ENCODE measurements at places on chromosomes 11 and 22. TPM values are rescaled to one million over a fixed set of nuclear protein-coding genes. Genes with fewer than 3 reads are reported as not detected.

The SMC1B gene
- polyA plus RNA-seq, result 0.10 TPM

DNA sequence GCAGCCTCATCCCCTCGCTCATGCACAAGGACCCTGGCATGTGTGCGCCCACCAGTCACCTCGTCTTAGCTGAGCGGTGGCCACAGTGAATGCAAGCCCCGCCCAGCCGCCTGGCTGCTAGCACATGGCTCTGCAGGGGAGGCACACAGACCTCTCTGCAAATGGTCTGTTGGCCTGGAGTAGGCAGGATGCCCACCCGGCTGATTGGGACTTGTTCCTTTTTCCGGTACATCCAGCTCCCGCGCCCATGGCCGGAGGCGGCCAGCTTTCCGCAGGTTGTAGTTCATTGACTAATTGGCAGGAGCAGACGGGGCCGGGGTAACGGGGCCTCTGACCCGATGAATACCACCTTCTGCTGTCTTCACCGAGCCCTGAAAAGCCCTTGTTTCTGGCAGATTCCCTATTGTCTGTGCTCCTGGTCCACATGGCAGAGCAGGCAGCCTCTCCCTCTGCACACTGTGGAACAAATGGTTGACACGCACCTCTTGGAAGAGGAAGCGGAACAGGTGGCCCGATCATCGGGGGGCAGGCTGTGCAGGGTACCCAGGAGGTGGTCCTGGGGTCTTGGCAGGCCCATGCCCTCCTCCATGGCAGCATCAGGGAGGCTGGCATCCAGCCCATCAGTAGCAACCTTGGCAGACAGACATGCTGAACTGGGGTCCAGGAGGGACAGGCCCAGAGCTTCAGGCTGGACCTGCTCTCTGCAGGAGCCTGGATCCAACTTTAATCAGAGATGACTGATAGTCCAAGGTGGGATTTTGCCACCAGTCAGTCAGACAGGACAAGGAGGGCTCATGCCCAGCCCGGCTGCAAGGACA, 1512.0 kb downstream of the BRD1 start:
- H3K27ac ChIP-seq, result no peak overlapping the region
- no peaks in the 10 kb centered on the region for H3K36me3 ChIP-seq
- no peak overlapping the region for H3K4me3 ChIP-seq
- no peaks in the 10 kb centered on the region for H3K27me3 ChIP-seq
- no peaks in the 10 kb centered on the region for H3K4me1 ChIP-seq

DNA sequence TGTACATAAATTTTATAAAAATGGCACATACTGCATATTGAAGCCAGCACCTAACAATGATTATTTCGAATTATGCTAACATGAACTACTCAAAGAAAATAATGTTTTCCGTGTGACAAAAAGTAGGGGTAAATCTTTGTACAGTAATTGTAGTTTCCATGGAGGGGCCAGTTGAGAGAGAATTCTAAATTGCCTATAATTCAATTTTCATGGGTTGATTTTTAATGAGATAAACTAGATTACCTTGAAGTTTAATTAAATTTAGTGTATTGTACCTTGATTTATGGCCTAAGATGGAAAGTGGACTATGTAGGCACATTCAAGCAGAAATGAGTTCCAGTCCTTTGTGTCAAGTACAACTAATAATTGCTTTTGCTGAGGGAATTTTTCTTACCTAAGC, 5.0 kb downstream of the APLP2 start:
- H3K4me1 ChIP-seq, result peaks cover 16% of the 10 kb centered on the region
- no peak overlapping the region for H3K27ac ChIP-seq
- no peaks in the 10 kb centered on the region for H3K36me3 ChIP-seq
- no peaks in the 10 kb centered on the region for H3K27me3 ChIP-seq

DNA sequence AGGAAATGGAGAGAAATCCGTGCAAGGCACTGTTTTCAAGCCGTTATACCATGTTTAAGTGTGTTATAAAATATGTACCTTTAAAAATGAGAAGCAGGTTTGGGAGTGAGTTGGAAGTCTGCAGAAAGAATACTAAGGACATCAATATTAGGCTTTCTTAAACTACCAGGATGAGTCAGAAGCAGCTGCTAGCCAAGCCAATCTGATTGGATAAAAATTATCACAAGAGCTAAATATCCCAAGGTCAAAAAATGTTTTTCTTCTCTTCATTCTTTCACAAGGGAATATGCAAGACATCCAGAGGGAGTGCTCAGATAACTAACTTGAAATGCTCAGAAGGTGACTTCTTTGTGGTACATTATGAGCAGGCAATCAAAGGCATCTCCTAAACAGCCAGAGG, 19.3 kb upstream of the CKAP5 start:
- no peak for DNase-seq
- H3K4me1 ChIP-seq, result no peaks in the 10 kb centered on the region
- H3K27me3 ChIP-seq, result no peaks in the 10 kb centered on the region

The SIAE gene
- 18.6 TPM for polyA plus RNA-seq

DNA sequence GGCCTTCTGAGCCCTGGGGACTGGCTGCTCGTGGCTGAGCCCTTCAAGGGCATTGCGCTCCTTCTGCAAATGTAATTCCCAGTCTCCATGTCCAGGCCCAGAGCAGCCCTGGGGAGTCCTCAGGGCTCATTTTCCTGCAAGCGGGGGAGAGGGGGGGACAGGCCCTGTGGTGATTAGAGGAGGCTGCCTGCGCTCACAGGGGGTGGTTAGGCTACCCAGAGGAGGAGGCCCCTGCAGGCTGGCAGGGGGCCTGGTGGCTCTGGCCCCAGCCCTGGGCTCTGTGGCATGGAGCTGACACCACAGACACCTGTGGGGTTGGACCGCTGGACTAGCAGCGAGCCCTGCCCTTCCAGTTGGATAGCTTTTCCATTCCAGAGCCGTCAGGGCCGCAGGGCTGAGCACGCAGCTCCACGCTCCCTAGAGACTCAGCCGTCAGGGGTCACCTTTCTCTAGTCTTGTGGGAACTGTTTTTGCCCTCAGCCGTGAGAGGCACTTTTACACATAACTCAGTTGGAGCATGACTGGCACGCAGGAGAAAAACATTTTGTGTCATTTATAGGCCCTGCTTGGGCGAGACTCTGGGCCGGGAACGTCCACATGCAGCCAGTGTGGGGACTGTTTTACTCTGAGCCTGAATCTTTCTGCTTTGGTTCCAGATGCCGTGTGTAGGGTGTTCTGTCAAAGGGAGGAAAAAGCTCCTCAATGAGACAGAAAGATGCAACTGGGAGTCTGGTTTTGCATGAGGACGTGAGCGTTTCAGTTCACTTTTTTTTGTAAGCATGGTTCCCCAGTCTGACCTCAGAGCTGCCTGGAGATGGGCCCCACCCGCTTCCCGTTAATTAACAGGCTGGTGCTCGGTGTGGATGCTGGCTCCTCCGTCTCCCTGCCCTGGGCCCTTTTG, 58.1 kb downstream of the LRP5 start:
- DNase-seq, result no peak
- peaks cover 53% of the 10 kb centered on the region for H3K4me1 ChIP-seq
- H3K27ac ChIP-seq, result peak overlapping the region; percentile 80
- H3K36me3 ChIP-seq, result no peaks in the 10 kb centered on the region

DNA sequence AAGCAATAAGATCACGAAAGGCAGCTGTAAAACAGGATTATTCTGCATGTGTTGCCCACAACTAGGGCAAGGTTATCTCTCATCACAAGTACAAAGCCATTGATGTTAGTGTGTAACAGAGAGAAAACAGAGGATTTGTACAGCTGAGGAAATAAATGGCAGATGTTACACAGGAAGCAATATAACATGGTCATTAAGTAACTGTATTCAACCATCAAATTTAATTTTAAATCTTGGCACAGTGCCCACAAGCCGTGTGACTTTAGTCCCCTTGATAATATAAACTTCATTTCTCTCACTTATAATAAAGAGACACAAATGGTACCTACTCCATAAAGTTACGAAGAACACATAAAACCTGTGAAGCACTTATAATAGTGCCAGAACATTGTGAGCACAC, 17.3 kb downstream of the OR51E2 start:
- no peak for DNase-seq
- no peaks in the 10 kb centered on the region for H3K36me3 ChIP-seq
- H3K4me1 ChIP-seq, result no peaks in the 10 kb centered on the region
- no peak overlapping the region for H3K4me3 ChIP-seq

DNA sequence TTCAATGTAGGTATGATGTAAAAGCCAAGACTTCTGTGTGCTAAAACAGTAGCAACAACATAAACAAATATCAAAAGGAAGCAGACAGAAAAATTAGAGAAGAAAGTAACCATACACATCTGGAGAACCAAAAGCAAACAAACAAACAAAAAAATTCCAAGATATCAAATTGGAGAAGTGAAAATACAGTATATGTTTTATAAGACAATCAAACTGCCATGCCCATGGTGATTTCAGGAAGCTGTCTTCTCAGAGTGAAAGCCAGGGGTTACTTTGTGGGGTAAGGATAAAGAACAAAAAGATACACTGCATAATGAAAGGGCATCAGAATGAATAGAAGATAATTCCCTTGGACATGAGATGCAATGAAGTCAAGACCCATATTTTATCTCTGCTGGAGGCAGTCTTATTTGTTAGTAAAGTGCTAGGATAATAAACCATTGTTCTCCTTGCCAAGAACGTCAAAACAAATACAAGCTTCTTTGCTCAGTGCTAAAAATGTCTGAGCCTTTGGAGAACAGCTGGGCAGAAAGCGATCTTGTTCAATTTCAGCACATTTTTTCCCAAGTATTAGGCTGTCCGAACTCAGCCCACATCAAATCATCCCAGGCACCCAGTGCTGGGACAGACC, 38.1 kb upstream of the LDLRAD3 start:
- H3K36me3 ChIP-seq, result no peaks in the 10 kb centered on the region
- no peak overlapping the region for H3K4me3 ChIP-seq
- H3K4me1 ChIP-seq, result peaks cover 11% of the 10 kb centered on the region
- no peaks in the 10 kb centered on the region for H3K27me3 ChIP-seq
- no peak overlapping the region for H3K27ac ChIP-seq

The KCNK4 gene
- polyA plus RNA-seq, result not detected

DNA sequence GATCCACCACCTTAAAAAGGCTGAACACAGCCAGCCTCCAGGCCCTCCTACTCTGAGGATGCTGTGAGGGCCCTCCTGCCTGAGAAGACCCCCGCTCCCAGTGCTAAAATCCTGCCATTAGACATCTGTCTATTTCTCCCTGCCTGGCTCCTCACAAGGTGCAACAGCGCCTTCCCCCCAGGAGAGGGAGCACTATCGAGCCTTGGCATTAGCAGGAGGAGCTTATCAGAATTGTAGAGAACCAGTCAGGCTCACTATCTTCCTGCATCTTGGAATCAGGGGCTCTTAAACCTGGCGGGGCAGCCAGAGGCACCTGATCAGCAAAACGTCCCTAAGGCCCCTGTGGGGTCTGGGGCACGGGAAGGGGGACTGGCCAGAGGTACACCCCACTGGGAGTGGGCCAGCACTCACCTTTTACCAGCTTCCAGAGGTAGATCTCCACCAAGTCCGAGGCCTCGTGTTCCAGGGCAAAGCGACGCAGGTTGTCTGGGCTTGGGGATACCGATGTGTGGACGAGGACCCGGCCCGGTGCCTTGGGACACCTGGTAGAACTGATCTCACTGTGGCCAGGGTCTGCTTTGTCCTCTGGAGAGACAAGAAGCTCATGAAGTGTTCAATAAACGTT, 28.7 kb downstream of the CHRDL2 start:
- H3K27me3 ChIP-seq, result no peaks in the 10 kb centered on the region
- no peaks in the 10 kb centered on the region for H3K4me1 ChIP-seq
- no peak overlapping the region for H3K4me3 ChIP-seq
- DNase-seq, result peak; percentile 78
- no peaks in the 10 kb centered on the region for H3K36me3 ChIP-seq

- no peak overlapping the region for H3K4me3 ChIP-seq
- DNase-seq, result no peak
- no peak overlapping the region for H3K27ac ChIP-seq
- H3K4me1 ChIP-seq, result no peaks in the 10 kb centered on the region
- H3K36me3 ChIP-seq, result no peaks in the 10 kb centered on the region
Observed at GRCh38 chr11:32034680-32035079, 56.2 kb upstream of the RCN1 start.

The BATF2 gene
- 2.6 TPM for polyA plus RNA-seq

GRCh38 chr11:28566339-28567089, 458.3 kb downstream of the METTL15 start:
- no peaks in the 10 kb centered on the region for H3K27me3 ChIP-seq
- peak overlapping the region; percentile 66 for H3K27ac ChIP-seq
- H3K4me3 ChIP-seq, result no peak overlapping the region
- DNase-seq, result peak; percentile 91

The PTPRCAP gene
- 1.0 TPM for polyA plus RNA-seq

DNA sequence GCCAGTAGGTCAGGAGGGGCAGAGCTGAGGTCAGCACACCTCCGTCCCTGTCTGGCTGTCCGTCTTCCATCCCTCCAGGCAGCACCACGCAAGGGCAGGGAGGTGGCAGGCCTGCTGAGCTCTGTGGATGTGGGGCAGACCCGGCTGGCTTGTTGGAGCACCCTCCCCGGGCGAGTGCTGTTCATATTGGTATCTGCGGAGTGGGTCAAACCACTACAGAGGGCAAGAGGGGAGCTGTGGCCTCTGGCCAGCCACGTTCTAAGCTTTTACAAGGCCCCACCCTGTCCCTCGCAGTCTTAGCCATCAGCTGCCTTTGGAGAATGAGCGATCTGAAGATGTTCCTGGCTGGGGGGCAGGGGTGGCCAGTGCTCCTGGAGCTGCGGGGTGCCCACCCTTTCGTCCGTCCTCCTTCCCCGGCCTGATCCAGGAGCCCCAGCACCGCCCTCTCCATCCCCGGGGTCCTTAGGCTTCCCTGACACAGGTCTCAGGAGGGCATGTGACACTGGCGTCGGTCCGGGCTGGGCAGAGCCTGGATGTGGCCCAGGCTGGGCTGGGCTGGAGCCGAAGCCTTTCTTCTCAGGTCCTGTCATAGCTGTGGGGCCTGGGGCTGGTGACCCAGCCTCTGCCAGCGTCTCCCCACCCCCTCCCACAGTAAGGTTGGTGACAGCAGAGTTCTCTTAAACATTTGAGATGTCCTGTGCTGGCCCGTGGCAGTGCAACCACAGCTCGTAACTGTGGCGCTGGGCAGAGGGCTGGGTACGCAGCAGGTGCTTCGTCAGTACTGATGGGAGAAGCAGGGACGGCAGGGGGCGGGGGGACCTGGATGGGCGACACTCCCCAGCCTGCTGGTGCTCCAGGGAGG, 31.7 kb upstream of the GRAMD4 start:
- H3K4me1 ChIP-seq, result peaks cover 4% of the 10 kb centered on the region
- H3K27ac ChIP-seq, result no peak overlapping the region
- H3K36me3 ChIP-seq, result no peaks in the 10 kb centered on the region

The OR52N4 gene
- polyA plus RNA-seq, result not detected

DNA sequence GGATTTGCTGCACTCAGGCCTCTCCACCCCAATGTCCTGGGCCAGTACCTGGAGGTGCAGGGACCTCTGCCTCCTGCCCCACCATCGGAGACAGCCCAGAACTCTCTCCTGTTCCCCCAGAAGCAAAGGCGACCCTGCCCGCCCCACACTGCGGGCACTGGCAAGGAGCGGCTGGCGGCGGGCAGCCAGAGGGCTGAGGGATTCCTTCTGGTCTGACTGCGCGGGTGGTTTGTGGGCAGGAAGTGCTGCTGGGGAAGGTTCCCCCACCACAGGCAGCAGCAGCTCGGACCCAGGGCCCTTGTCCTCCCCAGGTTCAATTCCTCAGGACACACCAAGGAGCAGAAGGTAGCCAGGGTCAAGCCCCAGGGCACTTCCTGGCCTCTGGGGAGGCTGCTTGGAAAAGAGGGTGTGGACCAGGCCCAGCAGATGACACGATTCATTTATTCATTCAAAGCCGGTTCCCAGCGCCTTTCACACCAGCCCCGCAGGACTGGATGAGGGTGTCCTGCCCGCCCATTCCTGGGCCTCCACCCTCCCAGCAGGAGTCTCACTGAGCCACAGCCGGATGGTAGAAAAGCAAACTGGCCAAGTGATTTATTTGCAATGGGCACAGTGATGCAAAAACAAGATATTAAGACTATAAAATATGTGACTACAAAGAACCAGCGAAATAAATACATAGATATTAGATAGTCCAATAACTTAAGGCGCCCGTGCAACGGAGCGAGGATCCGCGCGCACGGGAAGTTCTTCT, 1.2 kb downstream of the PHLDA2 start:
- peaks cover 26% of the 10 kb centered on the region for H3K27me3 ChIP-seq
- no peak overlapping the region for H3K27ac ChIP-seq
- H3K36me3 ChIP-seq, result no peaks in the 10 kb centered on the region
- DNase-seq, result no peak
- peaks cover 16% of the 10 kb centered on the region for H3K4me1 ChIP-seq
- peak overlapping the region; percentile 24 for H3K4me3 ChIP-seq
